Heart left ventricle (tissue), 16 donors: ENCODE measurements at places on chromosomes 5 and 9. TPM values are rescaled to one million over a fixed set of nuclear protein-coding genes. Genes with fewer than 3 reads are reported as not detected.

The SPATA31C1 gene
- total RNA-seq: not detected

The C6 gene
- 151 TPM for total RNA-seq

The OR1J2 gene
- not detected for total RNA-seq

The HRH2 gene
- 37.7 TPM for total RNA-seq

The SREK1 gene
- 18.0 TPM for total RNA-seq

The C5orf22 gene
- 28.9 TPM for total RNA-seq

The IGIP gene
- total RNA-seq: 10.6 TPM
